Kidney (tissue), 22 donors: ENCODE measurements at places on chromosomes 7 and 10. TPM values are rescaled to one million over a fixed set of nuclear protein-coding genes. Genes with fewer than 3 reads are reported as not detected.

DNA sequence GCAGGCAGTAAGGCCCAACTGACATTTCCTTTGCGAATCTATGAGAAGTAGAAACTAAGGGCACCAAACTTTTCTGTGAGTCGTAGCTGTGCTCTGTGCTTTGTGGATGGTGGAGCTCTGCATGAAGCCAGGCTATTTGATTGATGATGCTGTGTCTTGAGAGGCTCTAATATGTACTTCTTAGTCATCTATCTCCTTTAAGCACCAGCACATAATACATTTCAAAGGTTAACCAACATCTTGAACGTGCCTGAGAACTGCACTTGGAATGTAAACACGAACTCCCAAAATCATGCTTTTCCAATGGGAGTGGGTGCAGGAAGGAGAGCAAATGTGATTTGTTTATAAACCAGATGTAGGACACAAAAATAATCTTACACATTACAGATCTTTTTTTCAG, 411.6 kb downstream of the PARD3 start:
- no peak for DNase-seq

Gene NPFFR1
- 0.09 TPM for total RNA-seq

DNA sequence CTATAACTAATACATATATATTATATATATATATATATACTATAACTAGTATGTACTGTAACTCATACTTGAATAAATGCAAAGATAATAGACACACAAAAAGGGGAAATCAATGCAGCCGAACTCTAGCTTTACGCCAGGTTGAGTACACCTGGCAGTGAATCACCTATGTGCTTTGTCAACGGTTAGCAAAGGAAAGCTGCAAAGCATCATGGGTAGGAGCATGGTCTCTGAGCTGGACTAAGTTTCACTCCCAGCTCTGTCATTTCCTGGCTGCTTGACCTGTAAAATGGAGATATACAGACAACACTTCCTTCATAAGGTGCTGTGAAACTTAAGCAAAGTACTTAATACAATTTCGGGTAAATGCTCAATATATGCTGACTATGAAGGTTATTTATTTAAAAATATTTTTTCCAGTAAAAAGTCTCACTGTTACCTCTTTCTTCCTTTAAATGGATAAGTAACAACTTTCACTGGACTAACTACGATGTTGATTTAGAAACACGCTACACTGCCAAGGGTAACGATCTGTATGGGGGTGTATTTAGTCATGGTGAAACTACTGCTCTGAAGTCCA, 61.7 kb upstream of the ITGA8 start:
- no peak for DNase-seq

- no peak for DNase-seq
Observed at GRCh38 chr7:91846436-91846835, 34.1 kb downstream of the MTERF1 start.

GRCh38 chr7:135257-135653, 57.1 kb upstream of the FAM20C start:
- DNase-seq, result no peak

Gene SPDYE11
- not detected for total RNA-seq

Gene CISD1
- 38.0 TPM for total RNA-seq

GRCh38 chr10:9766762-9767161, 1250.9 kb upstream of the CELF2 start:
- DNase-seq, result no peak

- no peak for DNase-seq
Observed at GRCh38 chr10:106714734-106715555, 449.6 kb downstream of the SORCS1 start.

DNA sequence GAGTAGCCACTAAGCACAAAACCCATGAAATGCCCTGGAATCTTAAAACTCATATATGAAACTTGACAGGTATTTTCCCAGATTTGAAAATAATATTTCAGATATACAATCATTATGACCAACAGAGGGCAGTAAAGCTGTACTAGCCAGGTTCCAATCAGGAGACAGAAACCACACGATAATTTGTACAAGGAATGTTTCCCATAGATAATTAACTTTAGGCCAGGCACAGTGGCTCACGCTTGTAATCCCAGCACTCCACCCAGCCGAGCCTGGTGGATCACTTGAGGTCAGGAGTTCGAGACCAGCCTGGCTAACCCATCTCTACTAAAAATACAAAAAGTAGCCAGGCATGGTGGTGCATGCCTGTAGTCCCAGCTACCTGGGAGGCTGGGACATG, 31.0 kb upstream of the NUB1 start:
- peak; percentile 24 for DNase-seq

DNA sequence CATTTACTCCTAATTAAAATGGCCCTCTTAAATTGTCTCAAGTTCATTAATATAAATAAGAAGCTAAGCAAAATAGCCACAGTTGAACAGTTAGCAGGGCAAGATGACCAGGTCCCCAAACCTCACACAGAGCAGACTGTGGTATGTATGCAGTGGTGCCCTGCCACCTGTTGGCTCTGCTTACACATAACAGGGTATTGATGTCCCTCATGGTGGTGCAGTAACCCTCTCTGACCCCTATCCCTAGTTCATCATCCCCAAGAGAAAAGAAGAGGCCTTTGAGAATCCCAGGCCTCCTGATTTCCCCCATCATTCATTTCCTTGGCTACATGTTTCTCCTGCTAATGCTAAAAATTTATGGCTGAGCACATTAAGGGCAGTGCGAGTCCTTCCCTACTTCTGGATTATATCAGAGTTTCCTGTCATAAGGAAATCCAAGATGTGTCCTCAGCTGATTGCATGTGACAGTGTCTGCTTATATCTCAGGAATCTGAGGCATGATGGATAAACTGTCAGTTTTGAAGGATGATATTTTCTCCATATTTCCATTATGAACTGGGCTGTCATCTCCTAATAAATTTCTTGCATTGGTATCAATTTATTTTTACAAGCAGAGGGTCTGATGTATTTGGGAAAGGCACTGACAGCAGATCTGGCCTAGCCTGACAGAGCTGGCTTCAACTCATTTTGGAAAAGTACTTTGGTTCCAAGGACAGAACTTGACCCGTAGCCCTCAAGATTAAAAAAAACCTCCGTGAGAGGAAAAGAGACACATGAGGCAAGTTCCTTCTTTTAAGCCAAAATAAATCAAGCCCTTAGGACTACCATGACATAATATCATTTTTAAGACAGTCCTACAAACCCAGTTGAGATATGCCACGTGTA, 880.6 kb downstream of the LRMDA start:
- peak; percentile 33 for DNase-seq

Gene CYP2C19
- 0.28 TPM for total RNA-seq

DNA sequence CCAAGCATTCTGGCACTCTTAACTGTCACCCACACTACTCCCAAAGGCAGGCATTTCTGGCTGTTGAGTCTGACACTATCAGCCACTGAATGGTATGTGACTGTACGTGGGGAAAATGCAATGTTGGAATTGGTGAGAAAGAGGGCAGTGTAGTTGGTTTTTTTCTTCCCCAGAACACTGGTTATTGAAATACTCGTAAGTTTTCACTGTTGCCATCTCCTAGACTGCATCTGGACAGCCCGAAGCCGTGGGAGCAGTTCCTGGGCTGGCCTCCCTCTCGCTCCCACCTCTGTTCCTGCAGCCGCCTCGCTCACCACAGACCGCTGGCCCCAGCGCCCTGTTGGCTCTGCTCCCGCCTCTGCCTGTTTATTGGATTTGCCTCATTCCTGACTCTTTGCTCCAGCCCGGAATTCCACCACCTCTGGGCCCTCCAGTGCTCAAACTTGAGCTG, 5.7 kb downstream of the PLCE1 start:
- DNase-seq, result peak; percentile 44

- DNase-seq, result peak; percentile 70
Observed at GRCh38 chr7:152336754-152337368, 98.9 kb downstream of the KMT2C start.

DNA sequence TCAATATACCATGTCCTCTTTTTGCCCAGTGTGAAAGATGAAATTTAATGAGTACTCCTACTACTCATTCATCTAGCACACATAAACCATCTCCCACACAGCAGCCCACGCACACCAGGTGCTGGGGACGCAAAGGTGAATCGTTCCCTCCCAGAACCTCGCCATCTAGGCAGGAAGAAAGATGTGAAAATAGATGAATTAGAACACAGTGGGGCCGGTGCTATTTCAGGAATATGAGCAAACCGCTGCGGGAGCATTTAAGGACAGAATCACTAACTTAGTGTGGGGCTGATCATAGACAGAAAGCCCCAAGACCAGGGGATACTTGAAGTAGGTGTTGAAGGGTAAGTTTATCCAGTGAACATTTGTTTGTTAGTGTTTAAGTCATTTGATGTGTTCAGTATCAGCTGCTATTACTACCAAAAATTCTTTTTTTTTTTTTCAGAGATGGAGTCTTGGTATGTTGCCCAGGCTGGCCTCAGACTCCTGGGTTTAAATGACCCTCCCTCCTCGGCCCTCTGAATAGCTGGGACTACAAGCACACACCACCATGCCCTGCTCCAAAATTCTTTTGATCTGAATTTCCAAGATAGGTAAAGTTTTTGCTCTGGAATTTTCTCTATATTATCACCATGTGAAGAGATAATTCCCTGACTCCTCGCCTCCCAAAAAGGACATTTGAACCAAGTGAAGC, 48.8 kb downstream of the CPXM2 start:
- peak; percentile 9 for DNase-seq

GRCh38 chr10:118106426-118106825, 59.7 kb upstream of the RAB11FIP2 start:
- DNase-seq, result no peak

DNA sequence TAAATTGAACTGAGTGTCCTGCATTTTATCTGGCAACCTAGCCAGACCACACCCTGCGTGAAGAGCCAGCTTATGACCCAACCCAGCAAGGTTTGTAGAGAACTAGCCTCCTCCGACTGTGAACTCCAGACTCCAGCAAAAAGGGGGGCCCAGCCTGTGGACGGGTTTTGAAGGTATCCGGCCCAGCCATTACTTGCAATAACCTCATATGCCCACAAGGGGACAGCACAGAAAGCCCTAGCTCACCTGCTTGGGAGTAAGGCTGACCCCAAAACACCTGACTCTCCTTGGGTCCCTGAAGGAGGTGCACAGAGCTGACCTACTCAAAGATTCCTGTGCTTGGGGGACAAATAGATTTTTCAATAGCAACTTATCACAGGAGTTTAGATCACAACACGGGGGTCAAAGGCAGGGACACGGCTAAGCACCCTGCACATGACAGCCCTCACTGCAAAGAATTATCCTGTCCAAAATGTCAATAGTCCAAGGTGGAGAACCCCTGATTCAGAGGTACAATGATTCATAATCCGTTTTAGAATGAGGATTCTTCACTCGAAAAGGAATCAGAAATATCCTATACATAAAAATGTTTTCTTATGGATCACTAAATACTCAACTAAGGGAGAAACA, 4.6 kb downstream of the TRPV6 start:
- peak; percentile 58 for DNase-seq

Gene PNLIP
- total RNA-seq, result not detected

DNA sequence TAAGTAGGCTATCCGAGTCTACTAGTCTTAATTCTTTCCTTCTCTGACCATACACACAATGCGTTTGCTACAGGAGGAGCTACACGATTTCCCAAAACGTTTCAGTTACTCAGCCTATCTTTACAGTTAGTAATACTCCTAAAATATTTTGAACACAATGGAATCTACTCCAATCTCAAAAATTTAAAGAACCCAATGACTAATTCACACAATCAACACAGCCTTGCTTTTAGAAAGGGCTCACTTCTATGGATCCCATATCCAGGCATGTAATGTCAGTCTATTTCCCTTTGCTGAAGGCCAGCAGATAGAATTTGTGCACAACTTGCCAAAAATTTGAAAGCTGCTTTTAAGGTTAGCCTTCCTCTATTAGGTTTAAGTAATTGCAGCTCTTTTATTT, 107.2 kb downstream of the VPS41 start:
- no peak for DNase-seq

DNA sequence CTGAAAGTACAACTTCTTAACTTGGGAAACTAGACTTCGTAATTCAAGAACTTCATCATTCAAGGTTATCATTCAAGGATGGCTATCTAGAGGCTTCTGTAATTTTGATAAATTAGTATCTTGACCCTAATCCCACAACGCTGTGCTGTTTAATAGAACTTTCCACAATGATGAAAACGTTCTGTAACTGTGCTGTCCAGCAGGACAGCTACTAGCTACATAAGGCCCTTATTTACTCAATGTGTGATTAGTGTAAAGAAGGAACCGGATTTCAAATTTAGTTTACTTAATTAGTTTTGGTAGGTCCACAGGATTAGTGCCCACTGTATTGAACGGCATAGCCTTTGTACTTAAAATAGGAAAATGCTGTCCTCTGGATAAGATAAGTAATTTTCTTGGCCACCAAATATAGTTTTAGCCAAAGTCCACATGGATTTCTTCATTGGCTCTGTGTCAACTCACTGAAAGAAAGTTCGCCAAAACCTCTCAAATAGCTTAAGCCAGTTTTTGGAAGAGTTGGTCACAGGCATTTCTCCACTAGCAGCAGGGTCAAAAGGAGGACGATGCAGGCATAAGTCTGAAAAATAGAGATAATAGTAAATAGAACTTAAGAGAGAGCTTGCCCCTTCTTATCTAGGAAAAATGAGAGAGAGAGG, 17.3 kb downstream of the DGKI start:
- no peak for DNase-seq

Gene CPA1
- total RNA-seq, result 0.50 TPM

DNA sequence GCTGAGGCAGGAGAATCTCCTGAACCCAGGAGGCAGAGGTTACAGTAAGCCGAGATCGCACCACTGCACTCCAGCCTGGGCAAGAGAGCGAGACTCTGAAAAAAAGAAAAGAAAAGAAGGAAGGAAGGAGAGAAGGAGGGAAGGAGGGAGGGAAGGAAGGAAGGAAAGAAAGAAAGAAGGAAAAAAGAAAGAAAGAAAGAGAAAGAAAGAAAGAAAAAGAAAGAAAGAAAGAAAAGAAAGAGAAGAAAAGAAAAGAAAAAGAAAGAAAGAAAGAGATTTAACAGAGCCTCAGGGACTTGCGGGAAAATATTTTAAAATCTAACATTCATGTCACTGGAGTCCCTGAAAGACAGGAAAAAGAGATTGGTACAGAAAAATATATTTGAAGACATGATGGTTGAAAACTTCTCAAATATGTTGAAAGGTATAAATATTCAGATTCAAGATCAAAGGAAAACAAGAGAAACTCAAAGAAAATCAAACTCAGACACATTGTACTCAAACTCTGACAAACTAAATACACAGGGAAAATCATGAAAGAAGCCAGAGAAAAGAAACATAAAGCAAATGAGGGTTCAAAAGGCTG, 25.3 kb upstream of the DNAAF5 start:
- DNase-seq, result no peak

Gene ATOH7
- 0.16 TPM for total RNA-seq

Gene C10orf67
- 1.6 TPM for total RNA-seq

GRCh38 chr10:17196045-17196444, 5.4 kb downstream of the TRDMT1 start:
- DNase-seq, result no peak

Gene FAM25C
- not detected for total RNA-seq

- DNase-seq, result no peak
Observed at GRCh38 chr10:113301342-113301984, 251.4 kb upstream of the HABP2 start.

Gene CALHM1
- not detected for total RNA-seq

DNA sequence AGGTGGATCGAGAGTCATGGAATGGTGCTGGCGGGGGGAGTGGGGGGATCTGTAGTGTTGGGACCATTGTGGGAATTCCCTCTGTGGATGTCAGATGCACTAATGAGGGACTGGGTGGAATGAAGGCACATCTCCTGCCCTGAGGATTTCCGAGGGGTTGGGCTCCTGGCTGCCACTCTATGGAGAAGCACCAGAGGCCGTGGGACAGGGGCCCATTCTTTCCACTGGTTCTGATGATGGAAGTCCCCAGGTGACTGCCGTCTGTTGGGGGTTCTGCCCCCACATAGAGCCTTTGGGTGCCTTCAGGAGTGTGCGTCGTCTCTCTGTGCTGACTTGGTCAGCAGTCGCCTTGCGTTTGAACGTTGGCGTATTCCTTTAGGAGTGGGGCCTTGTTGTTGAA, 202.9 kb downstream of the GLRX3 start:
- no peak for DNase-seq

Gene PTPN12
- total RNA-seq, result 83.1 TPM
